ENCODE measurements at places on chromosomes 12 and 14. TPM values are rescaled to one million over a fixed set of nuclear protein-coding genes. Genes with fewer than 3 reads are reported as not detected.
A peak's percentile ranks its signal among the peaks of the same experiment; 100 is the strongest.

DNA sequence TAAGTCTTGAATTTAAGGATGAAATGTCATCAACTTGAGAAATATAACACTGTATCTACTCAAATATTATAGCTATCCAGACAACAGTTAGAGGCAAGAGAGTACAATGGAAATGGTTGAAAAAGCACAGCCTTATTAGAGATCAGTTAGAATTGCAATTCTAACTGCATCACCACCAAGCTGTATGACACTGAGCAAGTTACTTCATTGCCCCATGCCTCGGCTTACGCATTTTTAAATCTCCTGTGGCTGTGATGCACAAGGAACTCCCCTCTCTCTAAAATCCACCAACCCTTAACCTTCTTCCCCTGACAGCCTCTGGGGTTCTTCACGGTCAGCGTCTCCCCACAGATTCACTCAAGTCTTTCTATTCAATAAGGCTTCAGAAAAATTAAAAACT lies 75.1 kb downstream of the MED13L start:
- no peak for DNase-seq

DNA sequence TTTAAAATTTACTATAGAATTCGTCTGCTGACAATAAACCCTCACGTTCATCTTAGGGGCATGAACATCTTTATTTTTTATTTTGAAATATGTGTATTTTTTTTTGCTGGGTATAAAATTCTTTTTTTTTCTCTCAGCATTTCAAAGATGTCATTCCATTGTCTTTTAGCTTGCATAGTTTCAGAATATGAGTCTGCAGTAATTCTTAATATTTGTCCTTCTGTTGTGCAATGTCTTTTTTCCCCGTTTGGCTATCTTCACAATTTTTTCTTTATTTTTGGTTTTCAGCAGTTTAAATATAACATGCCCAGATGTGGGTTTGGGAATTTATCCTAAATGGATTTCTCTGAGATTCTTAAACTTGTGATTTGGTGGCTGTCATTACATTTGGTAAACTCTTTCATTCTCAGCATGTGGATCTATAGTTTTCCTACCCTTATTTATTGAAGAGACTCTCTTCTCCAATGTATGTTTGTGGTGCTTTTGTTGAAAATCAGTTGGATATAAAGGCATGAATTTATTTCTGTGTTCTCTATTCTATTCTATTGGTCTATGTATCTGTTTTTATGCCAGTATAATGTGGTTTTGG lies 37.8 kb upstream of the PLBD1 start:
- peak; percentile 67 for DNase-seq

The ABHD12B gene
- total RNA-seq, result 13.1 TPM

The LRTM2 gene
- not detected for total RNA-seq

The EIF2S3B gene
- total RNA-seq, result 0.95 TPM
